ENCODE measurements at places on chromosomes 7 and 10. TPM values are rescaled to one million over a fixed set of nuclear protein-coding genes. Genes with fewer than 3 reads are reported as not detected.

GRCh38 chr7:100059251-100059739 is 9.7 kb downstream of the ZSCAN21 start:
- DNase-seq, result no peak

DNA sequence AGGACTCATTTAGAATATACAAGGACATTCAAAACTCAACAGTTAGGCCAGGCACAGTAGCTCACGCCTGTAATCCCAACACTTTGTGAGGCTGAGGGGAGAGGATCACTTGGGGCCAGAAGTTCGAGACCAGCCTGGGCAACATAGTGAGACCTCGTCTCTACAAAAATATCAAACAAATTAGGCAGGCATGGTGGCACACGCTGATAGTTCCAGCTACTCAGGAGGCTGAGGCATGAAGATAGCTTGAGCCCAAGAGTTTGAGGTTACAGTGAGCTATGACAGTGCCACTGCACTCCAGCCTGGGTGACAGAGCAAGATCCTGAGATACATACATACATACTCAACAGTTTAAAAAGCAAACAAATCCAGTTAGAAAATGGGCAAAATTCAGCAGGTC is 44.9 kb downstream of the GNA12 start:
- no peak for DNase-seq

- DNase-seq, result no peak
These were observed 5.6 kb upstream of the ASB4 start for GRCh38 chr7:95479992-95480624.

- DNase-seq, result no peak
These were observed 899.1 kb upstream of the ZWINT start for GRCh38 chr10:57260175-57260574.

Gene INSYN2A
- total RNA-seq, result under 0.01 TPM

Data from renal cortical epithelial cell (primary cell).